T-helper 17 cell (primary cell): ENCODE measurements at places on chromosomes 6 and 20. TPM values are rescaled to one million over a fixed set of nuclear protein-coding genes. Genes with fewer than 3 reads are reported as not detected.

Gene TFAP2A
- 0.18 TPM for total RNA-seq

Gene SLC52A3
- total RNA-seq, result not detected

Gene HLA-DMA
- total RNA-seq, result 23.4 TPM

DNA sequence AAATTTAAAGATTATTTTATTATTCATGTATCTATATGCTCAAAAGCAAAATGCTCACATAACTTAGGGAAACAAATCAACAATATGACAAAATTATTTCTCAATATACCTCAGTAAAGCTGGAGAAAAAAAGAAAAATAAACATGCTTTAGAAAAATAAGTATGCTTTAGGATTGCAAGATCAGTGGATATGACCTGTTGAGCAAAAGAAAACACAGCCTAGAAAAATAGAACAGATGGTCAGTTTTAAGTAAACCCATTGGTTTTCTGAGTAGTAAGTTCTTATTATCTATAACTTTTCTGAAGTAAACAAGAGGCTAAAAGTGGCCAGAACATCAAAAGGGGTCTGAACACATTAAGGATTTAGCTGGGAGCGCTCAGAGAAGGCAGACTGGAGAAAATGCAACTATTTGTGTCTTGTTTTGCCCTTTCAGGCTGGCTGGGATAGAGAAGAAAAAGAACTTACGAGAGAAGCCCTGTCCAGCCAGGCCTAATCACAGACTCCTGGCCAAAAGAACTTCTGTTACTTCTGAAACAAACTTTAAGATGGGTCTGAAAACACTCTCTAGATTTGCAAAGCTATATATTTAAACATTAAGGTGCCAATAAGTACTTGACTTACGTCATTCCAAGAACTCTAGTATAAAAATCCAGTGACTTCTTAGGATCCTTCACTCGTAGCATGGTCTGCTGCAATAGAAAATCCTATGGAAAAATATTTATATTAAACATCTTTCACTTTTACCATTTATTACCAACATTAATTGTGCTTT, 16.5 kb downstream of the GLO1 start:
- H3K4me1 ChIP-seq, result peaks cover 18% of the 10 kb centered on the region
- DNase-seq, result no peak
- H3K4me3 ChIP-seq, result no peak overlapping the region
- no peaks in the 10 kb centered on the region for H3K27me3 ChIP-seq

DNA sequence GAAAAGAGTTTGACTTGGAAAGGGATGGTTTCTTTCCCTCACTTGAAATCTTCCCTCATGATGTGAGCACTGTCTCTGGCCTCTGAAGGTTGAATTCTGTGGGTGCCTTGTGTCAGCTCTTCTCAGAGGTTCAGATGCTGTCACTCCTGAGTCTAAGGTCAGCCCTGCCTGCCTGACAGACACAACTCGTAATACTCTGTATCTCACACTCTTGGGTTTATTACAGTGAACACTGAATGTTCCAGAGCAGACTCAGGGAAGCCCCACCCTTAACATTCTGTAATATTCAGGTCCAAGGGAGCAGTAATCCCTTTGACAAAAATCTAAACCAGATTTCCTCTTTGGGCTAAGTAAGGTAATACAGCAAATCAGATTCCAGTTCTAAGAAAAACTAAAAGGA, 837.8 kb downstream of the QKI start:
- DNase-seq, result no peak
- H3K4me1 ChIP-seq, result no peaks in the 10 kb centered on the region
- no peak overlapping the region for H3K27ac ChIP-seq
- no peak overlapping the region for H3K4me3 ChIP-seq
- H3K27me3 ChIP-seq, result peaks cover 4% of the 10 kb centered on the region

GRCh38 chr6:29924287-29924686, 18.0 kb upstream of the HLA-A start:
- DNase-seq, result no peak
- no peaks in the 10 kb centered on the region for H3K27me3 ChIP-seq
- H3K27ac ChIP-seq, result peak overlapping the region; percentile 90

DNA sequence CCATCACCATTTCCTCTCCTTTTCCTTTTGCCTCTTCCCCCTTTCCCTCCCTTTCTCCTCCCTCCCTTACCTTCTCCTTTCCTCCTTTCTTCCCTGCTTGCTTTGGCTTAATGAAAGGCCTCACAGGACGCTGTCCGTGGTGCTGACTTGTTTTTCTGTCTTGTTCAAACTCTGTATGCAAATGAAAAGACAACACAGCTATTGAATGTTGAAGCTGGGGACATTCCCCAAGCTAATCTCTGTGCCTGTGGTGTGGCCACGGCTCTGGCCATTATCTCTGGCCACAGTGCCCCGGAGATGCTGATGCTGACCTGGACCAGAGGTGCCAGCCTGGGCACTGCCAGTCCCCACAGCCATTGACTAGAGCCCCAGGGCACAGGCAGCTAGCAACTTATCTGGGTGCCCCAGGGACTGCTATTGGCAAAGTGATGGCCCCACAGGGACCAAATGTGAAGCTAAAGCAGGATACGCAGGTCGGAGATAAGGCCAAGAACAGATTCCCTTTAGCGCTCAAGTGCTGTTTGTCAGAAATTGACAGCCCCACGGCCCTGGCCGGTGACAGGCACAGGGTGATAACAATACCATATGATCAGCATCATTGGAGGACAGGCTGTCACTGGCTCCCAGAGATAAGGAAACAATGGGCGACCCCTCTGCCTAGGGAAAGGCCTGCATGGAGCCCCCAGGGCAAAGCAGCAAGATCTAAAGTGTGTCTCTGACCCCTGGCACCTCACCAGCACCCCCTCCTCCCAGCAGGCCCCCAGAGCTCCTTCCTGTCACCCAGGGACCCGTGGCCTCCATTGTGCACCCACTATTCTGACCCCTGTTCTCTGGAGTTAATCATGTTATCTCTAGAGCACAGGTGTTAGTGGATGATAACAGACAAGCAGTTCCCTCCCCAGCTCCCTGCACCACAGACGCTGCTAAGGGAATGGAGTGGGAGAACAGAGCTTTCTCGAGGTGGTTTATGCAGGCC, 31.6 kb upstream of the SLC32A1 start:
- H3K4me1 ChIP-seq, result no peaks in the 10 kb centered on the region
- H3K4me3 ChIP-seq, result no peak overlapping the region
- H3K36me3 ChIP-seq, result no peaks in the 10 kb centered on the region
- no peak overlapping the region for H3K27ac ChIP-seq

GRCh38 chr6:11538819-11539468, 1.4 kb downstream of the TMEM170B start:
- DNase-seq, result no peak
- peaks cover 7% of the 10 kb centered on the region for H3K27me3 ChIP-seq
- peaks cover 7% of the 10 kb centered on the region for H3K4me1 ChIP-seq

GRCh38 chr6:91476000-91476399, 889.1 kb upstream of the MAP3K7 start:
- H3K27me3 ChIP-seq, result no peaks in the 10 kb centered on the region
- no peaks in the 10 kb centered on the region for H3K36me3 ChIP-seq
- H3K27ac ChIP-seq, result no peak overlapping the region
- H3K4me3 ChIP-seq, result no peak overlapping the region

DNA sequence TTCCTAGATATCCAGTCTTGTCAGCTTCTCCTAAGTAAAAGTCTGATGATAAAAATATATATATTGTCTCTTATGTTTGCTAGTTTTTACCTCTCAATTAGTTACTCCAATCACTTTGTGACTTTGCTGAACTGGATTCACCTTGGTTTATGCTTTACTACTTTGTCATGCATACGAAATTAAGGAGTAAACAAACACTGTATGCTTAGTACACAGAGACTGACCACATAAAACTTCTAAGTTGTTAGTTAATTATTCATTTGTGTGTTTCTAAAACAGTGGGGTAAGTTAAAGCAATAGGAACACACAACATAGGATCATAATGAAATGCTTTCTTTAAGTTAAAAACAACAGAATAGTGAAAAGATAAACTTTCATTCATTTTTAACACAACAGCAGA, 877.3 kb upstream of the MAP3K7 start:
- H3K27me3 ChIP-seq, result no peaks in the 10 kb centered on the region
- H3K27ac ChIP-seq, result no peak overlapping the region
- no peaks in the 10 kb centered on the region for H3K4me1 ChIP-seq
- no peak for DNase-seq
- H3K4me3 ChIP-seq, result no peak overlapping the region
